GM20000 (cell line): ENCODE measurements at places on chromosomes 1 and 21.

DNA sequence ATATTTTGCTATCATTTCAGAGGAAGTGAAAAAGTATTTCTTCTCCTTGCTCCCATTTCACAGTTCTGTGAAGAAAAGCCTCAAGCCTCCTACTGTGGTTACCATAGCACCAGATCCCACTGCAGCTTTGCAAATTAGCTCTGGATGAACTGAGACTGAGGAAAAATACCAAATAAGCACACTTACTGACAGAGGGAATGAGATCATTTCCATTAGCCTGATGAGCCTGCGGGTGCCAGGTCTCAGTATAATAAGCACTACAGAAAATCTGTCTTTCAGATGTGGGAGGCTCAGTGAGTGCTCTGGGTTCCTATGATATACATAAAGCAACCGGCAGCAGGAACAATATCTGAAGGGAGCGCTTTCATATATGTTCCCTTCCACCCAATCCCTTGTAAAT, 21.4 kb downstream of the XKR8 start:
- DNase-seq: no peak

DNA sequence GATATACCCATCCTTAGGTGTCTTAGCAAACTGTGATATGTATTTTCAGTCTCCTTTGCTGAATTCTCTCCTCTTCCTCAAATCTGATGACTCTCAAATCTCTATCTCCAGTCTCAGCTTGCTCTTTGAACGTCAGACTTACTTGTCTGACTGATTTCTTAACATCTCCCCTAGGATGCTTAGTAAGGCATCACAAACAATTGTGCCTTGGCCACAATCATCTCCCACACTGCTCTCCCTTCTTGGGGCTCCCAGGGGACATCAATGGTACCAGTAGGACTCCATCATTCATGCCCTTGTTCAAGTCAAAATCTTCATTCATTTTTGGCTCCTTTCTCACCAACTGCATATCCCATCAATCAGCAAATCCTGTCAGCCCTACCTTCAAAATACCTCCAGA, 42.0 kb downstream of the GNG12 start:
- DNase-seq: no peak

GRCh38 chr1:155126556-155127104, 1.0 kb upstream of the EFNA1 start:
- DNase-seq: no peak

DNA sequence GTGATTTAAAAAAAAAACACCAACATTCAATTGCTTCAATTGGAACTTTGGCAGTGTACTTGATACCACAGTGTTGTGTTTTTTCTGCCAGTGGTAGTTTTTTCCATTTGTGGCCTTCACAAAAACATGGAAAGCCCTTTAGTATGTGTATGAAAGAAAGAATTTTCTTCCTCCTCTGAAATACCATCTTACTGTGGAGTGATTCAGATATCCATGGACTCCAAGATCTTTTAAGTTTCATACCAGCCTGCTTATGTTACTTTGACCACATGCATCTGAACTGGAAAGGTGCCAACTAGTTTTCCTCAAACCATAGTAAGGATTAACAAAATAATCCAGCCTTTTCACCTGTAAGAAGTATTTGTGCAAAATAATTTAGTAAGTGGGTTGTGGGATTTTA, 3.4 kb downstream of the PPP2R5A start:
- no peak for DNase-seq

GRCh38 chr1:43648221-43648847, 1.6 kb upstream of the KDM4A start:
- DNase-seq: no peak

GRCh38 chr1:91583326-91583755, 82.7 kb downstream of the CDC7 start:
- DNase-seq: no peak
